ENCODE measurements at places on chromosomes 7 and 10.

GRCh38 chr7:123633553-123633952 is 22.1 kb upstream of the LMOD2 start:
- DNase-seq: no peak

GRCh38 chr7:132169730-132170129 is 406.5 kb downstream of the PLXNA4 start:
- DNase-seq: no peak

- no peak for DNase-seq
Observed at GRCh38 chr10:110865186-110865808, 6.4 kb upstream of the PDCD4 start.

- peak; percentile 28 for DNase-seq
Observed at GRCh38 chr10:110420401-110421193, 77.1 kb upstream of the DUSP5 start.

GRCh38 chr7:40033826-40034225 is 83.8 kb downstream of the CDK13 start:
- DNase-seq: no peak

GRCh38 chr10:121860810-121861209 is 67.0 kb downstream of the ATE1 start:
- peak; percentile 38 for DNase-seq

DNA sequence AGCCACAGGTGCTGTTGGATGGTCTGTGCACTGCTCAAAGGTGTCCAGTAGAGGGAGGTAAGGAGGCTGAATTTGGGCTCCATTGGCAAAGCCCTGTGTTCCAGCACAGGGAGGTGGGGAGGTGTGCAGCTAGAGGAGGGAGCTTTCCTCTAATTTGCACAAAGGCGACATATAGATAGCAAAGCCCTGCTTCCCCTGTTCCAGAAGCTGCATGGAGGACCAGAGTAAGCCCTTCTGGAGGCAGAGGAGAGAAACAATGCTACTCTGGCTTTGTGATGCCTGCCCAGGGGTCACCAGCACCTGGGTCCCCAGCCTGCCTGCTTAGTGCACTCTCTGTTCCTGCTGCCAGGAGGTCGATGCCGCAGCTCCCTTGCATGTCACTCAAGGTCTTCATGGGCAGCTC is 3.4 kb upstream of the ARHGAP22 start:
- peak; percentile 41 for DNase-seq

DNA sequence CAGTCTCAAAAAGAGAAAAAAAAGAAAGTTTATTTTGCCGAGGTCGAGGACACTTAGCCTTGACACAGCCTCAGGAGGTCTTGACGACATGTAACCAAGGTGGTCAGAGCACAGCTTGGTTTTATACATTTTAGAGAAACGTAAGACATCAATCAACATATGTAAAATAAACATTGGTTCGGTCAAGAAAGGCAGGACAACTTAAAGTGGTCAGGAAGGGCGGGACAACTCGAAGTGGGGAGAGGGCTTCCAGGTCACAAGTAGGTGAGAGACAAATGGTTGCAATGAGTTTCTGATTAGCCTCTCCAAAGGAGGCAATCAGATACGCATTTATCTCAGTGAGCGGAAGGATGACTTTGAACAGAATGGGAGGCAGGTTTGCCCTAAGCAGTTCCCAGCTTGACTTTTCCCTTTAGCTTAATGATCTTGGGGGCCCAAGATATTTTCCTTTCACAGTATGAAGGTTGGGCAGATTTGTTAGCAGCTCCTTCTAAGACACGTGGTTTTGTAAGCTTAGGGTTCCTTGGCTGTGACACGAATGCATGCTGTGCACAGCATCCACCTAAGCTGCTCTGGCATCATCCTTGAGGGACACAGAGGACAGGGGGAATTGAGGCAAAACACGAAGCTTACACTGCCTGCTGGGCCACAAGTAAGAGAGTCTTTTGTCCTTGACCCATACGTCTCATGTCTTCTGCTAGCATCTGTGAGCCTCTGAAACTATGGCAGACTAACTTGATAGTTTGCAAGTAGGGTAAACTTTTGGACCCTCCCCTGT is 3.3 kb upstream of the VDAC2 start:
- DNase-seq: no peak

GRCh38 chr7:101555921-101556275 is 73.2 kb downstream of the MYL10 start:
- DNase-seq: no peak

GRCh38 chr7:74028321-74028838 is 407 bp downstream of the ELN start:
- DNase-seq: no peak

- no peak for DNase-seq
Observed at GRCh38 chr10:21943633-21944265, 59.8 kb downstream of the DNAJC1 start.

- no peak for DNase-seq
Observed at GRCh38 chr7:81776161-81776560, 6.3 kb upstream of the HGF start.

GRCh38 chr7:99605527-99605926 is 7.5 kb downstream of the TMEM225B start:
- no peak for DNase-seq

GRCh38 chr7:95693551-95694333 is 78.6 kb upstream of the DYNC1I1 start:
- DNase-seq: no peak

GRCh38 chr7:95411036-95411435 is 14.9 kb upstream of the PON3 start:
- no peak for DNase-seq

- peak; percentile 31 for DNase-seq
Observed at GRCh38 chr7:18498341-18498740, 2.8 kb downstream of the HDAC9 start.

GRCh38 chr10:68574051-68574450 is 13.9 kb downstream of the TET1 start:
- DNase-seq: no peak

DNA sequence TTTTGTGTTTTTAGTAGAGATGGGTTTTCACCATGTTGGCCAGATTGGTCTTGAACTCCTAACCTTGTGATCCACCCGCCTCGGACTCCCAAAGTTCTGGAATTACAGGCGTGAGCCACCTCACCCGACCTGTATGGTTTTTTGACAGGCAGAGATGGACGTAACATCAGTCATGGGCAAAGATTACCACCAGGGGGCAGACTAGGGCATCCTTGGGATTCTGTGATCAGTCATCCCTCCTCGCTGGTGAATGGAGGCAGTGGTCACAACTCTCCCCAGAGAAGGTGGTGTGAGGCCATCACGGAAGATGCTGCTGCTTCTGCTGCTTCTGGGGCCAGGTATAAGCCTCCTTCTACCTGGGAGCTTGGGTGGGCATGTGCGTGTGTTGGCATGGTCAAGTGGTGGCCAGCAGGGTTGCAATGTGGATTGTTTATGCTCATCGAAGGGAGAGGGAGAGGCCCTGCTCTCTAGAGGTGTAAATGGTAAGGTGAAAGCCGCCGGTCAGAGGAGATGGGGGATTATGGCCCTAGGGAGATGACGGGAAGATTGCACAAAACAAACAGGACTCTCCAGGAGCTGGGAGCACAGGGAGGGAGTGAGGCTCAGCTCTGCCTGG is 122.7 kb upstream of the PRSS1 start:
- peak; percentile 8 for DNase-seq

- DNase-seq: no peak
Observed at GRCh38 chr10:83953589-83953988, 185.7 kb upstream of the GHITM start.

DNA sequence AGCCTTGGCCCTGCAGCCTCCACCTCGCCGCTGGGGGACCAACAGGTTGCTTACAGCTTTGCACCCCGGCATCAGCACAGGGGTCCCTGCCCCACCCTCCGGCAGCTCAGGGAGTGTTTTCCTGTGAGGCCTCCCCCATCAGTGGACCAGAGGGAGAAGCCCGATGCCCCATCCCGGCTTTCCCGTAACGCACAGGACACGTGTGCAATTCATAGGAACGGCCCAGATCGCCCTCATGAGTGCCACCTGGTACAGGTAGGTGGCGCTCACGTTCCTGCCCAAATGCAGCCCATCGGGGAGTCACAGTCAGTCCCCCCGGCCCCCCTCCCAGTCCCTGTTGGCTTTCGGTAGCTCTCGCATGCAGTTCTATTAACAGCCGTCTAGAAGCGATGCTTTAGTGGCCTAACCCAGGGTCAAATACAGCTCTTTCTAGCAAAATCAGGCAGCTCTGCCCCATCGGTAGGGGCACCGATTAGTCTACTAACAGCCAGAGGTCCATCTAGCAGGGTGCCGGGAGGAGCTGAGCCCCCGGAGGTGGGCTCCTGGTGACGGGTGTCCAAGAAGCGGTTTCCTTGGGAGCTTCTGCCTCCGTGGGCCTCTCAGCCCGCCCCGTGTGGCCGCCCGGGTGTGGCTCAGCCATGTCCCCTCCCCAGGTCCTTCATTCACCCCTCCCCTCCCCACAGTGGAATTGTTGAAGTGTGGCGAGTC is 48.4 kb upstream of the GTF2IRD1 start:
- no peak for DNase-seq

GRCh38 chr7:43516581-43517342 is 66.1 kb upstream of the STK17A start:
- no peak for DNase-seq

DNA sequence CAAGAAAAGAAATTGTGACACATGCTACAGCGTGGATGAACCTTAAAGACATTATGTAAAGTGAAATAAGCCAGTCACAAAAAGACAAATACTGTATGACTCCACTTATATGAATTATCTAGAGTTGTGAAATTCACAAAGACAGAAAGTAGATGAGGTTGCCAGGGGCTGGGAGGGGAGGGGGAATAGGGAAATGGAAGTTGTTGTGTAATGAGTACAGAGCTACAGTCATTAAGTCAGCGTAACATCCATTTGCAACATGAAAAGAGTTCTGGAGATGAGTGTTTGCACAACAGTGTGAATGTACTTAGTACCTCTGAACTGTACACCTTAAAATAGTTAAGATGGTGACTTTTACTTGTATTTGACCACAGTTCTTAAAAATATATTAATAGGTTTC is 112.1 kb upstream of the CDK1 start:
- DNase-seq: peak; percentile 21

- DNase-seq: no peak
Observed at GRCh38 chr7:1151653-1152425, 8.2 kb downstream of the ZFAND2A start.

- peak; percentile 51 for DNase-seq
Observed at GRCh38 chr7:104106108-104106905, 101.5 kb downstream of the ORC5 start.

DNA sequence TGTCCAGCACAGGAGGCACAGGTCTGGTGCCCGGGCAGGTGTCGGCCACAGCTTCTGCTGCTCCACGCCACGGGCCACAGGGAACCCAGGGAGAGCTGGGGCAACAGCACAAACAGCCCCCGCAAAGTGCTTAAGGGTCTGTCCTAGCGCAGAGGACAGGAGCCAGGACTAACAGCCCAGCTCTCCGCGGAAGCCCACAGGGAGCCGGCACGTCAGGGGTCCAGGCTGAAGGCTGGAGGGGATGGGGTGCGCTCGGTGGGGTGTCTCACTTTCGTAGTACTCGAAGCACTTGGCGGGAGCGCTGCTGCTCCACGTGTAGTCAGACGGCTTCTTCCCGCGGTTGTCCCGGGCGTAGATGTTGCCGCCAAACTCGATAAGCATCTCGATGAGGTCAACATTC is 24.9 kb downstream of the ASB13 start:
- no peak for DNase-seq

- DNase-seq: no peak
Observed at GRCh38 chr7:27424749-27425148, 182.1 kb downstream of the EVX1 start.

DNA sequence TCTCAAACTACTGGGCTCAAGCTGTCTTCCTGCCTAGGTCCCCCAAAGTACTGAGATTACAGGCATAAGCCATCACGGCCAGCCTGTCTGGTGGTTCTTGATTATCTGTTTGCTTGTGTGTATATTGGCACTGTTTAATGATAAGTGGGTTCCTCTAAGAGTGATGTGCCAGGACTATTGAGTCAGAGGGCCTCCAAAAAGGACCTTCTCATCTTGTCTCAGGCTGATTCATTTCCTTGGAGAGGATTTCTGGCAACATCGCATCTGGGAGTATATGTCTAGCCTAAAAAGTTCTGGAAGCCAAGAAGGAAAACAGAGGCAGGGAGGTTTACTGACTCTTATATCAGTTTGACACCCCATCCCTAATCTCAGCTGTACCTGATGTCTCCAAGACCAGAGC is 27.1 kb upstream of the AKAP9 start:
- DNase-seq: no peak

DNA sequence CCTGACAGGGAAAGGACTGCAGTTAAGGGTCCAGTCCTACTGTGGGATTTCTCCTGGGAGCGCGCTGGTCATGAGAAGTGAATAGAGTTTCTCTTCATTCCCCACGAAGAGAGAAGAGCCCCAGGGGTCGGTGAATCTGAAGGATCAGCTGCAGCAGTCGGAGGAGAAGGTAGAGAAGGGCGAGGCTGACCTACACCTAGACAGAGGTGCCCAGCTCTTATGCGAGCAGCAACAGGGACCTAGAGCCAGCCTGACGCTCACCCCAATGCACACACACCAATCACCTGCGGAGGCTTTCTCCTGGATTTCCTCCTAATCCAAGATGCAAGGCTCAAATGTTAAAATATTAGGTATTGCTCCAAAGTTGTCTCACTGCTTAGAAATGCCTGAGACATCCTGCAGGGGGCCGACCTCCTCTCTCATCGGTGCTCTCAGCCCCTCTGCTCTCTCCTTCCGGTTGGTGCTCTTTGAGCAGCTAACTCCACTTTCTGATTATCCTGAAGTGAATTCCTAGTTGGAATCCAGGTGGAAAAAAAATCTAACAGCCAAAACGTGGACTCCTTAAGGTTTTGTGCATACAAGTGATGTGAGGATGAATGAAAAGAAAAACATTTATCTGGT is 176.4 kb downstream of the AHR start:
- DNase-seq: no peak

DNA sequence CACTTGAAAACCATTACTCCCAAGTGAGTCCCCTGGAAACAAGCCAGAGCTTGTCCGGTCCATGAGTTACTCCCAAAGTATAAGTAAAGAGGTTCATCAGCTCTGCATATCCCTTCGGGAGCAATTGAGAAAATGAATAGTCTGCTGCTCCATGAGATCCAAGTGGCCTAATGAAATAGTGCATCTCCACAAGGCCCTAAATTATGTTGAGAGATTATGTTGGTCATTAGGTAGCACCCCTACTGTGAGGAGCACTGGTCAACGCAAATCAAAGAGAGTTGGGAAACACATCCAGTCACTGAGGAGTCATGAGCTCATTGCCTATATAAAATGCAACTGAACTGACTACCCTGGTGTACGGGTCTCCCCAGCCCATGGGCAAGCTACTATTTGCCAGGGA is 205.5 kb upstream of the AOAH start:
- peak; percentile 37 for DNase-seq

GRCh38 chr7:148856891-148857290 is 27.2 kb downstream of the EZH2 start:
- DNase-seq: no peak

- DNase-seq: no peak
Observed at GRCh38 chr7:137888241-137888640, 41.5 kb upstream of the DGKI start.

- DNase-seq: no peak
Observed at GRCh38 chr10:8726084-8726778, 671.7 kb downstream of the GATA3 start.

- no peak for DNase-seq
Observed at GRCh38 chr7:110337646-110338045, 753.3 kb upstream of the LRRN3 start.

- DNase-seq: no peak
Observed at GRCh38 chr10:58943256-58943890, 233.1 kb upstream of the PHYHIPL start.

- no peak for DNase-seq
Observed at GRCh38 chr7:148241700-148242293, 348.8 kb upstream of the C7orf33 start.
